ENCODE measurements at places on chromosomes 5 and 9. TPM values are rescaled to one million over a fixed set of nuclear protein-coding genes. Genes with fewer than 3 reads are reported as not detected.

The SIGMAR1 gene
- 39.7 TPM for total RNA-seq

The DPM2 gene
- total RNA-seq, result 27.7 TPM

The CDH6 gene
- total RNA-seq, result 0.73 TPM

The RNF183 gene
- not detected for total RNA-seq

The FEM1C gene
- 18.3 TPM for total RNA-seq

The PTPRD gene
- 7.3 TPM for total RNA-seq

The F2R gene
- 111 TPM for total RNA-seq

The FIBCD1 gene
- total RNA-seq, result 0.51 TPM

The LEAP2 gene
- 1.9 TPM for total RNA-seq

The CDH9 gene
- not detected for total RNA-seq

The ENHO gene
- total RNA-seq, result 0.46 TPM

The LPAR1 gene
- 22.5 TPM for total RNA-seq

The BTNL8 gene
- 5.2 TPM for total RNA-seq

The CCL28 gene
- 15.4 TPM for total RNA-seq

The ALDH7A1 gene
- 18.3 TPM for total RNA-seq

The PTGES gene
- total RNA-seq, result 2.5 TPM

The ACOT12 gene
- total RNA-seq, result not detected

The TICAM2 gene
- total RNA-seq, result 8.2 TPM

The PCDHB13 gene
- total RNA-seq, result 4.4 TPM

The ZNF354C gene
- 5.6 TPM for total RNA-seq

The CCIN gene
- 1.0 TPM for total RNA-seq

The PAPPA gene
- total RNA-seq, result 0.23 TPM

The MTX3 gene
- total RNA-seq, result 18.4 TPM

The EGFLAM gene
- total RNA-seq, result 15.3 TPM

The ADCY2 gene
- 0.20 TPM for total RNA-seq

The KCNV2 gene
- not detected for total RNA-seq

The SPRY4 gene
- total RNA-seq, result 17.5 TPM

The TAS2R1 gene
- not detected for total RNA-seq

The MLANA gene
- not detected for total RNA-seq

The MUSK gene
- 0.10 TPM for total RNA-seq

The ZBTB6 gene
- total RNA-seq, result 14.7 TPM

The TUSC1 gene
- 9.5 TPM for total RNA-seq

The PCDHGA11 gene
- total RNA-seq, result 3.2 TPM

The PCDHB15 gene
- 3.0 TPM for total RNA-seq

The LHFPL2 gene
- total RNA-seq, result 9.0 TPM

The COL23A1 gene
- total RNA-seq, result 0.63 TPM

The MOB3B gene
- total RNA-seq, result 14.0 TPM

The GRK6 gene
- 157 TPM for total RNA-seq

The DIAPH1 gene
- 79.9 TPM for total RNA-seq

The RNF180 gene
- total RNA-seq, result 9.4 TPM

The GALNT12 gene
- 3.2 TPM for total RNA-seq

The FOXB2 gene
- not detected for total RNA-seq

The SRD5A1 gene
- 4.8 TPM for total RNA-seq

The ENTREP1 gene
- total RNA-seq, result 2.6 TPM

The CD72 gene
- total RNA-seq, result 127 TPM

The NUTM2F gene
- total RNA-seq, result not detected

The CRHBP gene
- 101 TPM for total RNA-seq

The TNFSF8 gene
- total RNA-seq, result 42.7 TPM

The ABCA1 gene
- total RNA-seq, result 59.4 TPM

The PDE6A gene
- not detected for total RNA-seq

The PROP1 gene
- not detected for total RNA-seq

The PCDHGA1 gene
- total RNA-seq, result 0.52 TPM

The PCDHGA2 gene
- 2.2 TPM for total RNA-seq

All from spleen (tissue), 13 donors.